Caco-2 (cell line): ENCODE measurements at places on chromosomes 13 and 19. TPM values are rescaled to one million over a fixed set of nuclear protein-coding genes. Genes with fewer than 3 reads are reported as not detected.

DNA sequence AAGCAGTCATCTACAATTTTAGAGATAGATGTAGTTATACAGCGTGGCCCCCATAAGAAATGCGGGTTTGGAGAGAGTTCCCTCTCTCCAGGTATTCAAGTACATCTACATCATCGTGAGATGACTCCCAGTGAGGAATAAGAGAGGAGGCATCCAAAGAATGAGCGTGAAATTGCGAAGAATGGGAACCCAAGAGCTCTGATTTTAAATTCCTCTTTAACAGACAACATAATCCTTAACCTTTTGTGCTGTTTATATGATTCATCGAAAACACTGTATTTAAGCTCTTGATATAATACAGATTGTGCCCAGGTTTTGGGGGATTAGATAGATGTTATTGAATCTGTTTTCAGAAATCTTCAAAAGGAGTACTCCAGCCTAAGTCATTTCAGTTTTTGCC lies 161.5 kb downstream of the COG6 start:
- no peaks in the 10 kb centered on the region for H3K27me3 ChIP-seq
- H3K36me3 ChIP-seq, result no peaks in the 10 kb centered on the region
- no peak overlapping the region for H3K4me3 ChIP-seq
- no peak overlapping the region for H3K27ac ChIP-seq

- H3K27me3 ChIP-seq, result no peaks in the 10 kb centered on the region
- DNase-seq, result peak; percentile 59
- no peaks in the 10 kb centered on the region for H3K36me3 ChIP-seq
- no peaks in the 10 kb centered on the region for H3K4me1 ChIP-seq
- no peak overlapping the region for H3K4me3 ChIP-seq
Observed at GRCh38 chr19:3210347-3211017, 14.0 kb upstream of the CELF5 start.

Gene ZNF547
- 0.95 and 1.8 TPM in 2 replicates for total RNA-seq

DNA sequence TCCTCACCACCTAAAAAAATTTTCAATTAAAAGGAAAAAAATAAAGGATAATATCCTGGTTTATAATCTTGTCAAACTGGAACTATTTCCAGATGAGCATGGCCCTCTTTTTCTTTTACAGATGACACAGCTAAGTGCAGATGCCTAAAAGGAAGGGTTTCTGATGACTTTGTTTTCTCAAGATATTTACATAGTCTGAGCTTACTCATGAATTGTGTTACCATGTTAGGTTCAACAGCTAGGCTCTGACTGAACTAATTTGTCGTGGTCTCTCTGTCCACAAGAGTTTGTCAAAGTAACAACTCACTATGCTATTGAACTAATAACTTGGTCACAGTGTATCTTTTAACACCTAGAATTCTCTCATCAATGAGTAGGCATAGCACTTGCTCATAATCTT lies 780.8 kb downstream of the GPC5 start:
- H3K27ac ChIP-seq, result no peak overlapping the region
- no peak overlapping the region for H3K4me3 ChIP-seq
- no peak for DNase-seq
- no peaks in the 10 kb centered on the region for H3K4me1 ChIP-seq
- H3K36me3 ChIP-seq, result no peaks in the 10 kb centered on the region

Gene ARHGAP45
- 38.6 and 43.3 TPM in 2 replicates for total RNA-seq

DNA sequence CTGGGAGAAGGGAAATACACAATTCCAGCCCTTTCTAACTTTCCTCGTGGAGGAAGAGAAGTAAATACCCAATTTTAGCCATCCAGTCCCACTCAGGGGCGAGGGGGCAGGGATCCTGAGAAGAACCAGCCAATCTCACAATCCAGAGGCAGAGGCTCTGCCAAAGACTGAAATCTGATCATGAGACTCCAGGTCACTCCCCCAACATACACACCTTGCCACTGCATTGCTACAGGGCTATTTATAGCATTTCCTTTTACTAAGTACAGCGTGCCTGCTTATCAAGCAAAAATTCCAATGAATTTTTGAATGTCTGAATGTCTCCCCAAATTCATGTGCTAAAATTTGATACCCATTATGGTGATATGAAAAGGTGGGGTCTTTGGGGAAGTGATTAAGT lies 1687.5 kb downstream of the EFNB2 start:
- no peaks in the 10 kb centered on the region for H3K4me1 ChIP-seq
- no peak for DNase-seq
- H3K27ac ChIP-seq, result no peak overlapping the region

DNA sequence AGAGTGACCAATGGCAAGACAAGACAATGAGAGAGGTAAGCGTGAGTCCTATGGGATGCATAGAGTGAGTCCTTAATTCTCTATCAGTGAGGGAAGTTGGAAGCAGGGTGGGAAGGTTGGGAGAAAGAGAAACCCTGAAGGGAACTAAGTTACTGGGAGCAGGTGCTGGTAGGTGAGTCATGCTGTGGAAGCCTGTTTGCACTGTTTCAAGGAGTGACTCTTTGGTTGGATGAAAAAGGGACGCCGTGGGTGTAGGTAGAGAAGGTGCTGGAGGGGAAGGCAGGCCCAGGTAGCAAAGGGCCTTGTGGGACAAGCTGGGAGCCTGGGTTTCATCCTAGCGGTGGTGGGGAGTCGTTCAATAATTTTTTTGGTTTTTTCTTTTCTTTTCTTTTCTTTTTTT lies 21.9 kb downstream of the IGFL1 start:
- H3K27me3 ChIP-seq, result no peaks in the 10 kb centered on the region
- no peak overlapping the region for H3K4me3 ChIP-seq
- DNase-seq, result no peak
- H3K27ac ChIP-seq, result no peak overlapping the region

DNA sequence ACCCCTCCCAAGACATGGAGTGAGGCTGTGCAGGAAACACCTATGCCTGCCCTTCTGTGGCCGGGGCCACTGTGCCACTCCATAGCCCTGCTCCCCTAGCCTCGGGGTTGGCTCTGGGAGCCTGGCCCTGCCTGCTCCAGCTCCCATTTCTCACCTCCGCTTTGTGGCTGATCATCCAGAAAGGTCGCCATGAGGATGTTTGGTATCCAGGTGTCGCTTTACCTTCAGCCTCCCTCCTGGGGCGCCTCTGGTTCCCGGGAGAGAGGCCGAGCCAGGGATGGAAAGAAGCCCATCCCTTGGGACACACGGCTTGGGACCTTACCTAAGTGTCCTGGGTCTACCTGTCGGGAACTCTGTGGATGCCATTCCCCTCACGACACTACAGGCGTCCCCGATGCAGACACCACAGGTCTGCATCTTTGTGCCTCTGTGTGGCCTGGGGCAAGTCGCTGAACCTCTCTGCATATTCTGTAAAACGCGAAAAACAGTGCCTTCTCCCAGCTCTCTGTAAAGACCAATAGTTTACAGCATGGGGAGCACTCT lies 3.4 kb upstream of the MCF2L start:
- no peak for DNase-seq
- peaks cover 4% of the 10 kb centered on the region; the same call in 1 of the 2 replicates for H3K4me1 ChIP-seq
- no peak overlapping the region for H3K4me3 ChIP-seq
- no peak overlapping the region for H3K27ac ChIP-seq
- H3K36me3 ChIP-seq, result no peaks in the 10 kb centered on the region
- no peaks in the 10 kb centered on the region for H3K27me3 ChIP-seq

Gene KLK4
- not detected in 2 replicates for total RNA-seq

Gene ZNF132
- not detected in 2 replicates for total RNA-seq

DNA sequence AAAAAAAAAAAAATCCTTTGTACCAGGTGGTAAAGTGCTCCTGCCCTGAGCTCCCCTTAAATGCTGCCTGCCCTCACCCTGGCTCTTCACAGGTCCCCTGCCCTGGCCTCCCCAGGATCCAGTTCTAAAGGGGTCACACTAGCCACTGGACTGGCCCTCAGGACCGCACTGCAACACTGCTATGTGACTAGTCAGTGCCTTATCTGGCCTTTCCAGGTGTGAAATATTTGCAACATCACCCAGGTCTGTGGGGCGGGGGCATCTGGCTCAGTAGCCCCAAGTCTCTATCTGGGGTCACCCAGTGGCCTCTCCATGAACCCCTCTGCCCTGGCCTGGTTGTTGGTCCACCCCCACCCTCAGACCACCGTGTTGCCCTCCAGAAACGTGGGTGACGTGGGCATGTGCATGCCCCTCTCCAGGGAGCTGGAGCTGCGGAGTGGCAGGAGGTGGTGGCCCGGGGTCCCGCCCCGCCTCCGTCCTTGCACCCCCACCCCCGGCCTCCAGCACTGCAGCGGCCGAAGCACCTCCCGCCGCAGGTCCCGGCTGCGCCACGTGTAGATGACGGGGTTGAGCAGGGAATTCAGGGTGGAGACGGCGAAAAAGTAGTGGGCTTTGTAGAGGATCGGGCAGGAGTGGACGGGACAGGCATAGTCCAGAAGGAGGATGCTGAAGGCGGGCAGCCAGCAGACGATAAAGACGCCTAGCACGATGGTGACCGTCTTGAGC lies 7.5 kb downstream of the S1PR2 start:
- H3K27ac ChIP-seq, result no peak overlapping the region
- H3K36me3 ChIP-seq, result no peaks in the 10 kb centered on the region
- H3K4me1 ChIP-seq, result no peaks in the 10 kb centered on the region
- H3K4me3 ChIP-seq, result no peak overlapping the region
- DNase-seq, result no peak
- no peaks in the 10 kb centered on the region for H3K27me3 ChIP-seq

Gene KMT2B
- total RNA-seq, result 54.2 and 62.6 TPM in 2 replicates

Gene THSD1
- total RNA-seq, result 0.11 and 0.16 TPM in 2 replicates

GRCh38 chr13:110777251-110777820 lies 63.8 kb downstream of the ING1 start:
- H3K4me1 ChIP-seq, result no peaks in the 10 kb centered on the region
- H3K4me3 ChIP-seq, result no peak overlapping the region
- no peaks in the 10 kb centered on the region for H3K36me3 ChIP-seq
- H3K27ac ChIP-seq, result no peak overlapping the region

Gene SLC25A15
- 22.6 and 27.4 TPM in 2 replicates for total RNA-seq

DNA sequence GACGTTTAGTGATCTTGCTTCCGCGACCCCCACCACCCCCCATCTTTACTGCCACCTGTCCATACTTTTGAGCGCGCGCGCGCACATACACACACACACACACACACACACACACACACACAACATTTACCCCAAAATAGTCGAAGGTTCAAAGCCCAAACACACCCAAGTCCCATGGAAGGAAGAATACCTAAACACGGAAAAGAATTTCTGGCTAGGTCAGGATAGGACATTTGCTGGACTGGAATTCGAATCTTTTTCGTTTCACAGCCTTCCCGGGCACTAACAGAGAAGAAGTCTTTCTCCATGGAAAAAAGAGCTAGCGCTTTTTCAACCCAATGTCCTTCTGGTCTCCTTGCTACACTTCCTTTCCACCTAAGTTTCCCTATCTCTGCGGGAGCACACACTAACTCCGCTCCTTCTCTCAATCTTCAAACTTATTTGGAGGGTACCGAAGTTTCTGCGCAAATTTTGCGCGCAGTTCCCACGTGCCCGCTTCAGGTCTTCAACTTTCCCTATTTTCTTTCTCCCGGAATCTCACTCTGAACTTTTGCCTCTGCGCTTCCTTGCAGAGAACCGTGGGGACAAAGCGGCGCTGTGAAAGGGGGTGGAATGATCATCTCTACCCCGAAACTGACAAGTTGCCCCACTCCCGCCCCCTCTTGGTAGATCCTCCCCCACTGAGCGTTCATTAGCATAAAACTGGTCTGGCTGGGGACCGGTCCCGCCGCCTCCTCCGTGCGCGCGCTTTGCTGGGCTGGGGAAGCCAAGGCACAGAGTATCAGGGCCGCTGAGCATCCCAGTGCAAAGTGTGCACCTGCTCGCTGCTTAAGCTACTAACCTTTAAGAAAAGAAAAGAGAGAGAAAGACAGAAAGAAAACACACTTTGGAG lies 2.7 kb downstream of the DACH1 start:
- no peaks in the 10 kb centered on the region; the same call in 1 of the 2 replicates for H3K4me1 ChIP-seq
- DNase-seq, result peak; percentile 30
- H3K36me3 ChIP-seq, result no peaks in the 10 kb centered on the region
- H3K4me3 ChIP-seq, result peak overlapping the region; percentile 47
- H3K27ac ChIP-seq, result no peak overlapping the region
- peaks cover 11% of the 10 kb centered on the region for H3K27me3 ChIP-seq

Gene ICAM5
- 2.5 and 3.2 TPM in 2 replicates for total RNA-seq

DNA sequence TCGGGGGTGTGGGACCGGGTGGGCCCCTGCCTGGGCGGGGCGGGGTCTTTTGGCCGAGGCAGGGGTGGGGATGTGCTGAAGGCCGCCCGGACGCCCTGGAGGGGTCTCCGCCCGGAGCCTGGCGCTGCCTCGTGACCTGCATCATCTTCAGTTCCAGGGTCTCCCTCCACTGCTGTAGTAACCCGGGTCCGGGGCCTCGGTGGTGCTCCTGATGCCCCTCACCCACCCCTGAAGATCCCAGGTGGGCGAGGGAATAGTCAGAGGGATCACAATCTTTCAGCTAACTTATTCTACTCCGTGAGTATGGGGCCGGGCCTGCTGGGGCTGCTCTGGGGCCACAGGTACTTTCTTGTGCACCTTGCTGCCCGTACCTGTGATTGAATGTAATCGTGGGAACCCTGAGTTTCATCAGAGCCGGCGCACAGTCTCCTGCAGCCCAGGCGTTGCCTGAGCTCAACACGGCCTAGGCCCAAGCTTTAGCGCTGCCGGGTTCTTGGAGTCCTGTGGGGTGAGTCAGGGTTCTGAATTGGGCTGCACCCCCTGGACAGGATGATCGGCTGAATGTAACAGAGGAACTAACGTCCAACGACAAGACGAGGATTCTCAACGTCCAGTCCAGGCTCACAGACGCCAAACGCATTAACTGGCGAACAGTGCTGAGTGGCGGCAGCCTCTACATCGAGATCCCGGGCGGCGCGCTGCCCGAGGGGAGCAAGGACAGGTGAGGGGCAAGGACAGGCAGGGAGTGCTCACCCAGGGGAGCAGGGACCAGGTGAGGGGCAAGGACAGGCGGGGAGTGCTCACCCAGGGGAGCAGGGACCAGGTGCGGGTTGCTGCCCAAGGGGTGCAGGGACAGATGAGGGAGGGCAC lies 10.5 kb downstream of the PEAK3 start:
- H3K36me3 ChIP-seq, result peaks cover 5% of the 10 kb centered on the region
- H3K4me1 ChIP-seq, result peaks cover 7% of the 10 kb centered on the region; the same call in 1 of the 2 replicates
- DNase-seq, result no peak
- H3K4me3 ChIP-seq, result peak overlapping the region; percentile 99
- H3K27ac ChIP-seq, result peak overlapping the region; percentile 93
- H3K27me3 ChIP-seq, result no peaks in the 10 kb centered on the region

- no peaks in the 10 kb centered on the region; the same call in 1 of the 2 replicates for H3K4me1 ChIP-seq
- no peaks in the 10 kb centered on the region for H3K27me3 ChIP-seq
- no peak overlapping the region for H3K27ac ChIP-seq
- H3K4me3 ChIP-seq, result no peak overlapping the region
- no peaks in the 10 kb centered on the region for H3K36me3 ChIP-seq
Observed at GRCh38 chr19:49475191-49475917, 1.3 kb downstream of the FLT3LG start.

GRCh38 chr19:12974301-12975220 lies 5.2 kb downstream of the DAND5 start:
- DNase-seq, result no peak
- no peak overlapping the region for H3K4me3 ChIP-seq
- no peaks in the 10 kb centered on the region for H3K27me3 ChIP-seq
- H3K27ac ChIP-seq, result no peak overlapping the region

- no peak for DNase-seq
- H3K4me3 ChIP-seq, result no peak overlapping the region
- no peaks in the 10 kb centered on the region for H3K36me3 ChIP-seq
- H3K27ac ChIP-seq, result no peak overlapping the region
Observed at GRCh38 chr13:111485491-111486250, 165.2 kb downstream of the TEX29 start.
